ENCODE measurements at places on chromosomes 2 and 18. TPM values are rescaled to one million over a fixed set of nuclear protein-coding genes. Genes with fewer than 3 reads are reported as not detected.

Gene CMPK2
- 0.12 TPM for total RNA-seq

Gene LTBP1
- 34.1 TPM for total RNA-seq

Gene CAVIN2
- total RNA-seq = not detected

GRCh38 chr2:27832396-27832795, 57.8 kb downstream of the RBKS start:
- no peak for DNase-seq

GRCh38 chr2:54572262-54572635, 116.1 kb downstream of the SPTBN1 start:
- no peak for DNase-seq

DNA sequence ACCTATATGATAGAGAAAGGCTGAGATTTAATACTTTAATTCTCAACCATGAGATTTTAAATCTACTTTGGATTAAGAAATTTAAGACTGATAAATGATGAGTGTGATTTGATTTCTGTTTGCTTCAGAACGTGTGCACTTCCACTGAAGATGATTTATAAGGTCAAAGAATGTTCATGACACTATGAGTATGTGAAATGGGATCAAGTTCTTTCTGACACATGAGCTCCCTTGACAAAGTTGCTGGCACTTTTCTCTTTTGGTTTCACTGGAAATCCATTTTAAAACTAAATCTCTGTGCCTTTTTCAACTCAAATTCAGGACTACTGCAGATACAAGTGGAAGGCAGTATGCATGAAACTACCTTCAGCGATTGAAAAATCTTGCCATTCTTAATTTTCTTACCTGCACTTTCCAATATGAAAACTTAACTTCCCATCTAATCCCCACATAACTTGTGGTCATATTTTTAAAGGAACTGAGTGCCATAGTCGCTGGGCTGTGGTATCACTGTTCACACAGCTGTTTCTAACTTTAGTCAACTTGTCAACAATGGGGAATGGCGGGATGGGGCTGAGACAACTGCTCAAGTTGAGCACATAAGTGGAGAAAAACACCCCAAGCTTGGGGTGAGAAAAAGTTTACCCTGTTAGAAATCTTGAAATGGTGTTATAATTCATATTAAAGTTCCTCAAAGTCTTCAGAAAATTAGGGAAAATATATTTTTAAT, 51.8 kb upstream of the TTN start:
- no peak for DNase-seq

GRCh38 chr2:27373567-27373966, 3.2 kb downstream of the SNX17 start:
- DNase-seq = no peak

All from GM23338 (cell line).